ENCODE measurements at places on chromosomes 2 and 18. TPM values are rescaled to one million over a fixed set of nuclear protein-coding genes. Genes with fewer than 3 reads are reported as not detected.

- DNase-seq, result no peak
Measured at GRCh38 chr18:49817947-49818346, 4.6 kb upstream of the ACAA2 start.

The SH3RF3 gene
- 7.9 TPM for total RNA-seq

GRCh38 chr2:1649103-1650084 lies 94.9 kb downstream of the PXDN start:
- DNase-seq, result no peak

The ZNF512 gene
- 16.1 TPM for total RNA-seq

The FAM124B gene
- total RNA-seq, result 1.1 TPM

- no peak for DNase-seq
Measured at GRCh38 chr2:170026361-170026760, 151.6 kb upstream of the MYO3B start.

DNA sequence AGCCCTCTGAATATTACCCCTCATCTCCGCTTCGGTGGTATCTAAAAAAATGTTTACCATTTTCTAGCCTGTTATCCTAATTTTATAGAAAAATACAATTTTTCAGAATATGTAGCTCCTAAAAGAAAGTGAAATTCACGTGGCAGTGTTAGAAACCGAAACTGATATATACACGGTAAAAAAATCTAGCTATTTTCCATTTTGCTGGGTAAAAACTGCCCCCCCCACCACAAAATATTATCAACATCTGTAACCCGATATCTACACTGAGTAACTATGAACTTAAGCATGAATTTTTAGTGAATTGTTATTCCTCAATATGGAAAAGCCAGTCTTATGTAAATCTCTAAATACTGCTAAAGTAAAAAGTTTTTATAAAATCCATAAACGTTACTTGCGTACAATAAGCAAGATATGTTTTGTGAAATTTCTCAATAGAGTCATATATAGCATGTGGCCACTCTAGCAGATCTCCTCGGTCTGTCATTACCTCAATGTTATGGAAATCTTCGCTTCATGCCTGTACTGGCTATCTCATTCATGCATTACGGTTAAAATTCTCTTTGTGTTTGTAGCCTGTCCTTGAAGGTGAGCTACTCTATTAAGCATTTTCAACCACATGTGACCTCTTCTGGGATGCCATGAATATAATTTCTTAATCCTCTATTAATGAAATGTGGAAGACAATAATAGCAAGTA lies 524.2 kb downstream of the TRIB2 start:
- no peak for DNase-seq

The SPC25 gene
- total RNA-seq, result 0.60 TPM

Measured in left ventricle myocardium inferior (tissue), 1 donor.